ENCODE measurements at places on chromosomes 7 and 10. TPM values are rescaled to one million over a fixed set of nuclear protein-coding genes. Genes with fewer than 3 reads are reported as not detected.

GRCh38 chr7:76048668-76048988, 722 bp downstream of the MDH2 start:
- DNase-seq = peak; percentile 80

DNA sequence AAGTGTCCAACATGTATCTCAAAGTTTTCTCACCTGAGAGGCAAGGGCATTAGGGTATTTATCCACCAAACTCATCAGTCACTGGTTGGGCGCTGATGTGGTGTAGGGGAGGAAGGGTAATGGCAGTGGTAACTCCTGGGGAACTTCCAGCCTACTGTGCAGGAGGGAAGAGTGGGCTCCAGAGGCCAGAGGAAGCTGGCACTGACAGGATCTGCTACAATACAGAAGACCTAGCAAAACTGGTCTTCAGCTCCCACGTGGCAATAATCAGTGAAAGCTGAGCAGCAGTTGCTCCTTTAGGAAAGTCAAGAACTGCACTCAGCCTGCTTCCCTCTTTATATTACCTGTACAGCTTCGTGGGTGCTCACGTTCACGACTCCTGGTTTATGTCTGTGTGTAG, 17.2 kb upstream of the CAMK2G start:
- DNase-seq = no peak

GRCh38 chr10:28200775-28201174, 102.1 kb downstream of the MPP7 start:
- no peak for DNase-seq

GRCh38 chr7:99112097-99112496, 31.8 kb downstream of the SMURF1 start:
- DNase-seq = no peak

DNA sequence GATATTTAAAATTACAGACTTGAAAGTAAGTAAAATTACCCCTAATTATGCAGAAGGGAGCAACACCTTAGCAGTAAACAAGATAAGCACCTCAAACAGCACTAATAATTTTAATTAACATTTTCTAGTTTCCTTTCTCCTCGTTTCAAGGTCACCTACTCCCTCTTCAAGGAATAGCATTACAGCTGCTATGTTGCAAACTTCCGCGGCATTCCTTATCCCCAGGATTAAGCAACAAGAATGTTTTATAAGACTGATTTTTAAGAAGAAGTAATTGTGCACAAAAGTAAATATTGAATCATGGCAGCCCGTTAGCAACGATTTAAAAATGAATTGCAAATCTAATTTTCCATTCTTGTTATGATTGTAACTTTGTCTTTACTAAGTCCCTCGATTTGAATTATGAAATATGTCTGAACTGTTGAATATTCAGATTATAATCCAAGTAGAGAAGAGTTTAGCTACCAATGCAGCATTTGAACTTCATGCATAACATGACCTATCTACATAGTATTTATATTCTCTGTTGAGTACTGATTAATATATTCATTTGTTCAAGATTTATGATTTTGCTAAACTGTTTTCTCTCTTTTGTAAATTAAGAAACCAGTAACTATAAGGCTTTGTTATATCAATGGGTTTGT, 593.5 kb upstream of the MGMT start:
- DNase-seq = no peak

DNA sequence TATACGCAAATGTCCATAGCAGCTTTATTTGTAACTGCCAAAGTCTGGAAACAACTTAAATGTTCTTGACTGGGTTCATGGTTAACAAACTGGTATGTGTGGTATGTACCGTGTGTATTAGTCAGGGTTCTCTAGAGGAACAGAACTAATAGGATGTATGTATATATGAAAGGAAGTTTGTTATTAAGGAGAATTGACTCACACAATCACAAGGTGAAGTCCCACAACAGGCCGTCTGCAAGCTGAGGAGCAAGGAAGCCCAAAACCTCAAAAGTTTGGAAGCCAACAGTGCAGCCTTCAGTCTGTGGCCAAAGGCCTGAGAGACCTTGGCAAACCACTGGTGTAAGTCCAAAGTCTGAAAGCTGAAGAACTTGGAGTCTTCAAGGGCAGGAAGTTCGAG, 66.8 kb downstream of the TMEM168 start:
- DNase-seq = no peak

DNA sequence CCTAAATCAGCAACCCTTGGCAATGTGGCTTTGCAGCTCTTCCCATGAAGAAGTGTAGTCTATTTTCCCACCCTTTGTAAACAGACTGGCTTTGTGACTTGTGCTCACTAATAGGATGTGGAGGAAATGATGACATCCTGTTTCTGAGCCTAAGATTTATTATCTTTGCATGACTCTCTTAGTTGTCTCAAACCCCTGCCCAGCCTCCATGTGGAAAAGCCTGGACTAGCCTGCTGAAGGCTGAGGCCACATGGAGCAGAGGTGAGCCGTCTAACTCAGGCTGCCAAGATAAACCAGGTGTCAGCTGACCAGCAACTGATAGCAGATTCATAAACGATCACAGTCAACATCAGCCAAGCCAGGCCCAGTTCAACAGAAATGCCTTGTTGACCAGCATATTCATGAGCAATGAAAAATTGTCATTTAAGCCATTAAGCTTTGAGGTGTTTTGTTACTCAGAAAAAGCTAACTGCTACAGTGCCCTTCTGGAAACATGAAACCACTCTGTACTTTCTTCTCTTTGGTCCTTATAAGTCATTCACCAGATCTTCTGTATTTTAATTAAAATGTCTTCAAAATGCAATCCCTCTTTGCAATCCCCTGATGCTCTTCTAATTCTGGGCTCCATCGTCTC, 586.3 kb upstream of the ANKRD30A start:
- DNase-seq = no peak

DNA sequence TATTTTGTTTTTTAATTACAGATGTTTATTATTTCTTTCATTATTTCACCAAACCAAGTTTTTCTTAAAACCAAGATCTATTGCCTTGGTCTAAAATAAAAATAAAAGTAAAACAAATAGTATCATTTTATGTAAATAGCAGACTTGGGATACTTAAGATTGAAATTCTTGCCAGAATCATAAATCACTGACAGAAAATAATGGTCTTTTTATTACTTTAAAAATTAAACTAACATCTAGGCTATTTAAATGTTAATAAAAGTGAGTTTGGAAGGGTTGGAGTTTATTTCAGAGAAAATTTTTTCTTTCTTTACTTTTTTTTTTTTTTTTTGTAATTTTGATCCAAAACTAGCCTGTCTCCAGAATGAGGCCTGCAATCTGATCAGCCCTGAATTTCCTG, 568.0 kb upstream of the IGFBP3 start:
- DNase-seq = no peak

- DNase-seq = no peak
These were observed 135.4 kb upstream of the PRPS1L1 start for GRCh38 chr7:18163091-18163490.

GRCh38 chr10:28328346-28328745, 25.5 kb upstream of the MPP7 start:
- DNase-seq = no peak

DNA sequence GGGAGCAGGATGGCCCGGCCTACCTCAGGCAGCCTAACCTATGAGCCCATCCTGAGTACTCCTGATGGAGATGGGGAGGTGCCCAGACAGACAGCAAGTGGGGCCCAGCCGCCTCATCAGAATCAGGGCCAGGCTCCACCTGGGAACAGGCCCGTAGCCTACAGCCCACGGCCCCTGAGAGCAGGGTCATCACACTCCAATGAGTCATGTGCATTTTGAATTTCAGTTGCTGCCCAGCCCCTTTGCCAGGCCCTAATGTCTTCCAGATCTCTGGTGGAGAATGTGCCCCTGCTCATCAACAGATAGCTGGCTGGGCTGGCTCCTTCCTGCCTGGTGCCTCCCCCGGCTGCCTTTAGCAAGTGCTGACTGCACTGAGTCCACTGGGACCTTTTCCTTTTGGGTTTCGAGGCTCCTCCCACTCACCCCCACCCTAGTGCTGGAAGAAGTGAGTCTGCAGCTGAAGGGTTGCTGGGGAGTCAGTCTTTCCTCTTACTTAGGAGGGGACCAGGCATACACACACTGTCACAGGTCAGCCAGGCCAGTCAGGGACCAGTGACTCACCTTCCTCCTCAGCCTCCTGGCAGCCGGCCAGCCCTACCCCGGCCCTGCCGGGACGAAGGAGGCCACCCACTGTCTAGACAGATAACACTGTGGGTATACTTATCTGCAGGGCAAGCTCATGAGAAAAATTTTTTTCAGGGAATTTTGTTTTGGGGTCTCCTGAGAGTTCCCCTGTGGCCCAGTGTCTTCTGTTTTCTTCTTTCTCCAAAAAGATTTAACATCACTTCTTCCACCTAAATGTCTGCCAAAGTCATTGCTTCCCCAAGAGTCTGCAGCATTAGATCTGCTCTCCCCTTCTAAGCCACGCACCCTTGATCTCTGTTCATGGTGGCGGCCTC, 9.1 kb upstream of the ASIC3 start:
- DNase-seq = peak; percentile 40

GRCh38 chr7:142329062-142329790, 71.4 kb upstream of the PRSS58 start:
- no peak for DNase-seq

DNA sequence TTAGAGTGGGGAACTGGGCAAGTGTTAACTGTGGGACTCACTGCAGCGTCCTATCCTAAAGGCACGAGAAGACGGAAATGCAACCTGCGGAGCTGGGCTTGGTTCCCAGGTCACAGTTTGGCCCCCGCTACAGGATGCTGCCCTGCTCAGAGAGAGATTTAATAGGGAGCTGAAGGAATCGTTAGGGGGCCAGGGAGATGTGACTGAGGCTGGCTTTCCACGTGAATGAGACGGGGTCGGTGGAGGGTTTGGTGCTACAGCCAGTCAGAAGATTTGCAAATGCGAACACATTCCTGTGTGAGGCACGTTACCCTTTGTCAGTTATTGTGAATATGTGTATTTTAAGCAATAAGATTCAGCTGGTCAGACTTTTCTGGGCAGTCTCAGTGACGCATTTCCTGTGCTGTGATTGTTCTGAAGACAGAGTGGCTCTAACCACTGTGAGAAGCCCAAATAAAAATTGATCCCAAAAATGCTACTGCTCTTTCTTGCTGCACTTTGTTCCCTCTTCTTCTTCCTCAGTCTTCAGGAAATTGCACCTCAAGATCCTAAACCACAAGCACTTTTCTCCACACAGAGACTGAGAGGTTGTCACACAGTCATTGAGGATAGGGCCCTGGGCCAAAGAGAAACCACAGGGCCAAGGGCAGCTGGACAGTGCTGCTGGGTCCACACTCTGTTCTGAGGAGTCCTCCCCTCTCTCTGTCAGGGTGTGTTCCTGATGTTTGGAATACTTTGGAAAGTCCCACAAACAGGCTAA, 21.2 kb downstream of the CYP17A1 start:
- DNase-seq = peak; percentile 57

- DNase-seq = no peak
These were observed 15.1 kb upstream of the MRC1 start for GRCh38 chr10:17793823-17794644.

GRCh38 chr7:79377097-79377496, 76.4 kb downstream of the MAGI2 start:
- DNase-seq = no peak

DNA sequence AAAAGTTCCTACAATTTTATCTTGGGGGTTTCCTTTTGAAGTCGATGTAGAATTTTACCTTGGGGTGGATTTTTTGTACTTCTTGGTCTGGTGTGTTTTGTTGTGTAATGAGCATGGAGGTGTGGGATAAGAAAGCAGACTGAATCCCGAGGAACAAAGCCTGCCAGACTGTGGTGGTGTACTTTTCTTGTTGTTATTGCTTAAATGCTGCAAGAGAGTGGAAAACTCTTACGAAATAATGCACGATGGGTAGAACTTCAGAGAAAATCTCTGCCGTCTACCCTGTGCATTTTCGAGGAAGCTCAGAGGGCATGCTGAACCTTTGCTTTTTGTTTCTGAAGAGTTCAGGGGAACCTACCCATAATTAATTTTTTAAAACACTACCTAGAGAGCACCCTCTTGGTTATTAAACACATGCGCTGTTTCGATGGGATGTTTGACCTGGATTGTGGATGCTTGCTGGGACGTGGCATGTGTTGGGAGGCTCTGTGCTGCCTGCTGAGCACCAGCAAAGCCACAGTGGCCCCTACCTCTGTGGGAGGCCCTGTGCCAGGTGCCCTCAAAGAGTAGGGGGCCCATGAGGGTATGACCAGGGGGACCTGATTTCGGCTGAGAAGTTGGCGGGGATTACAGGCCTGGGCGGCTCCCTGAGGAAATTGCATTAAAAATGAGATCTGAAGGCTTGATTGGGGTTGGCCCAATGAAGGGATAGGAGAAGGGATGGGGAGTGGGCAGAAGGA, 94.1 kb downstream of the TCF7L2 start:
- DNase-seq = no peak

DNA sequence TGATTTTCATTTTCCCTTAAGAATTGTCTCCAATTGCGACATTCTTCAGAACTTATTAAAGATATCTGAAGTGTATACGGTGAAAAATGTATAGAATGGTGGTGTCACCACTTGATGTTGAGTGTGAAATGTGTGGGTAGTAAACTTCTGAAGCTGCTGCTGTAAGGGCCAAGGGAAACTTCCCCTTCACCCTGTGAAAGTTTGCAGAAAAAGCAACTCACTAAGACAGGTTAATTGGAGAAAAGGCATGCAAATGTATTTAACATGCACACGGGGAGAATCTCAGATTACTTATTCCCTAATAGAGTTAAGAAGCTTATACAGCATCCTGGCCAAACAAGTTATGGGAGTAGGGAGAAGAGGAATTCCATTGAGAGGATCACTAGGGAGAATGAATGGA, 173.0 kb downstream of the NSUN6 start:
- DNase-seq = no peak

The ADAP1 gene
- total RNA-seq = 1.5 TPM

The AHCYL2 gene
- 30.9 TPM for total RNA-seq

The AKR1C4 gene
- not detected for total RNA-seq

The PNLIP gene
- not detected for total RNA-seq

The NEUROD6 gene
- total RNA-seq = not detected

The NUP42 gene
- 20.0 TPM for total RNA-seq

The PLPP4 gene
- total RNA-seq = not detected

The COL17A1 gene
- not detected for total RNA-seq

The SMKR1 gene
- not detected for total RNA-seq

The LRMDA gene
- total RNA-seq = 1.6 TPM

The LMOD2 gene
- 518 TPM for total RNA-seq

The CDHR1 gene
- not detected for total RNA-seq

The CPN1 gene
- total RNA-seq = not detected

The METTL27 gene
- 0.65 TPM for total RNA-seq

The ACSM6 gene
- total RNA-seq = not detected

The SUN3 gene
- not detected for total RNA-seq

Measured in gastrocnemius medialis (tissue), 4 donors.